ENCODE measurements at places on chromosomes 1 and 21. TPM values are rescaled to one million over a fixed set of nuclear protein-coding genes. Genes with fewer than 3 reads are reported as not detected.

Gene GJC2
- 3.4 TPM for total RNA-seq

Gene TOE1
- 20.4 TPM for total RNA-seq

Gene ADAMTSL4
- total RNA-seq, result 67.9 TPM

Gene FLAD1
- total RNA-seq, result 54.2 TPM

DNA sequence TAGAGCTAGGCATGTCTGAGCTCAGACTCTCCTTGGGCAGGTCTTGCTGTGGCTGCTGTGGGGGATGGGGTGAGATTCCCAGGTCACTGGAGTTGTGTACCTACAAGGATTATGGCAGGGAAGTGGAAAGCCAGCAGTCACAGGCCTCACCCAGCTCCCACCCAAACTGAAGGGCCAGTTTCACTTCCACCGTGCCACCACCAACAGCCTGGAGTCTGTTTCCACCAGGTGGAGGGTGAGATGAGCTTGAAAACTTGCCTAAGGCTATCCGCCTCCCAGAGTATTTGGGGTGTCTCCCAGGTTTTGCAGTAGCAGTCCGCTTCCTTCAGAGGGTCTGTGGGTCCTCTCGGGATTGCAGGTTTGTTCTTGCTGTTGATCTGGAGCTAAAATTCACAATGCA lies 327.7 kb downstream of the PTPRC start:
- H3K27ac ChIP-seq, result no peak overlapping the region
- DNase-seq, result no peak
- no peaks in the 10 kb centered on the region for H3K36me3 ChIP-seq
- H3K4me1 ChIP-seq, result no peaks in the 10 kb centered on the region

- H3K4me3 ChIP-seq, result no peak overlapping the region
- H3K4me1 ChIP-seq, result no peaks in the 10 kb centered on the region
Observed at GRCh38 chr1:44170281-44170823, 28.9 kb upstream of the KLF18 start.

DNA sequence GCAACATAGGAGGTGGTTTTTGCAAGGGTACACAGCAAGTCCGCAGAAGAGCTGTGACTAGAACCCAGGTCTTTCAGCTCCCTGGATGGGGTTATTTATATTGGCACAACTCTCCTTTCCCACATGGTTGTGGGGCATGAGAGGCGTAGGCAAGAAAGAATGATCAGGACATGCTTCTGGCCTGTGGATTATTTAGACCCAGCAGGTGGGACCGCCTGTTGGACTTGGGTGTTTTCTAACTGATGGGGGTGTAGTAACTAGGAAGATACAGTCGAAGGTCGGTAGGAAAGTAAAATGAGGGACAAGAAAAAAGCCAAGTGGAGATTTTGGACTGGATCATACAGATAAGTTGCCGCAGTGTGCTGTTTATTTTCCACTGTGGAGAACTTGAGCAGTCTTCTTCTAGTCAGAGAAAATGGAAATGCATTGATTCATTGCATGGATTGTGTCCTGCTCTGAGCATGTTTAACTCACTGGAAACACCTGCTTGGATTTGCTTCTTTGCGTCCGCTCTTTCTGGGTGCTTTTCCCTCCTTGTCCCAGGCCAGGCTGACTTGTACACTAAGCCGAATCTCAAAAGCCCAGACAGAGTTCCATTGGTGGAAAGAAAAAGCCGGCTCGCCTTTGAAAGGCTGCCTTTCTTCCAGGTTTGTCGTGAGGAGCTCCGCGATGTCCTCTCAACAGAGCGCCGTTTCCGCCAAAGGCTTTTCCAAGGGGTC lies 592 bp downstream of the CRCT1 start:
- H3K4me3 ChIP-seq, result no peak overlapping the region
- no peaks in the 10 kb centered on the region for H3K27me3 ChIP-seq
- H3K36me3 ChIP-seq, result no peaks in the 10 kb centered on the region
- DNase-seq, result no peak
- no peak overlapping the region for H3K27ac ChIP-seq
